ENCODE measurements at places on chromosomes 1 and 21.

DNA sequence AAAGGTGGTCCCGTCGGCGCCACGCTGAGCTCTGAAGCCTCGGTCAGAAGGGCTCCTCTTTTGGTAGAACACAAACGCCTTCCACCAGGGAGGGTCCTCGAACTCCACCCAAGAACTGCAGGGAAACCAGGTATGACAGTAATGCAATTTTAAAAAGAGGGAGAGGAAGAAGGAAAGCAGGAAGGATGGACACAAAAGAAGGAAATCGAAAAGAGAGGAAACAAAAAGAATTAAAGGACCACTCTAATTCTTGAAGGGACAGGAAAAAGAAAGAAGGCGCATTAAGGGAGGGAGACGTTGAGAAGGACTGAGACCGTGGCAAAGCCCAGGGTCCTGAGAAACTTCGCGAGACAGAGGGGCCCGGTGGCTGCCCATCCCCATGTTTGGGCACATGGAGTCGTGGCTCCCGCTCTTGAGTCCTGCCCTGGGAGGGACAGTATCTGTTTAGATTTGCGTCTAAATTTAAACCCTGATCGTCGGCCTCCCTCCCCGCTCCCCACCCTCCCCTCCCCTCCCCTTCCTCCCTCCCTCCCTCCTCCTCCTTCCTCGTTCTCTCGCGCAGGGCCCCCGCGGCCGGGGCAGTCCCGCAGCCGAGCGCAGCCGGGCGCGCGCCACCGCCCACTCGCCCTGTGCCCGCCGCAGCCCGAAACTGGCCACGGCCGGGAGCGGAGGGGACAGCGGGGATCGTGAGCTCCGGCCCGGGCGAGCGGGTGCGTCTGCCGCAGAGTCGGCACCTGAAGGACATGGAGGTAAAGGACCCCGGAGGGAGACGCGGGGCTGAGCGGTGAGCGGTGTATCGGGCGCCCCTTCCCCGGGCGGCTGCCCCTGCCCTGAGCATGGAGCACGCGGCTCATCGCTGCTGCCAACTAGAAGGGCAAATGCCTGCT lies at the start of gene RCSD1:
RCSD1 (plus strand) TSS at position 552 of the 887 bp plus-strand sequence; CDS start at position 744, 192 bp downstream.
- DNase-seq, result no peak
- H3K4me1 ChIP-seq, result peaks cover 35% of the 10 kb centered on the region
- peak within 1 kb of the TSS; percentile 73 for H3K4me3 ChIP-seq
- H3K36me3 ChIP-seq, result no peaks in the 10 kb centered on the region

GRCh38 chr1:235160383-235160956 lies 580 bp downstream of the RBM34 start:
- peak overlapping the region; percentile 88 for H3K27ac ChIP-seq
- no peaks in the 10 kb centered on the region for H3K27me3 ChIP-seq
- peak overlapping the region; percentile 63 for H3K4me3 ChIP-seq

- H3K36me3 ChIP-seq, result no peaks in the 10 kb centered on the region
- no peaks in the 10 kb centered on the region for H3K4me1 ChIP-seq
- H3K27me3 ChIP-seq, result no peaks in the 10 kb centered on the region
- no peak overlapping the region for H3K27ac ChIP-seq
- no peak overlapping the region for H3K4me3 ChIP-seq
Measured at GRCh38 chr1:85216697-85217096, 15.9 kb upstream of the SYDE2 start.

- H3K27ac ChIP-seq, result peak overlapping the region; percentile 95
- no peaks in the 10 kb centered on the region for H3K27me3 ChIP-seq
- peaks cover 24% of the 10 kb centered on the region for H3K36me3 ChIP-seq
- DNase-seq, result peak; percentile 91
- H3K4me1 ChIP-seq, result peaks cover 32% of the 10 kb centered on the region
Measured at GRCh38 chr1:67686267-67687197, 1.5 kb downstream of the GADD45A start.

DNA sequence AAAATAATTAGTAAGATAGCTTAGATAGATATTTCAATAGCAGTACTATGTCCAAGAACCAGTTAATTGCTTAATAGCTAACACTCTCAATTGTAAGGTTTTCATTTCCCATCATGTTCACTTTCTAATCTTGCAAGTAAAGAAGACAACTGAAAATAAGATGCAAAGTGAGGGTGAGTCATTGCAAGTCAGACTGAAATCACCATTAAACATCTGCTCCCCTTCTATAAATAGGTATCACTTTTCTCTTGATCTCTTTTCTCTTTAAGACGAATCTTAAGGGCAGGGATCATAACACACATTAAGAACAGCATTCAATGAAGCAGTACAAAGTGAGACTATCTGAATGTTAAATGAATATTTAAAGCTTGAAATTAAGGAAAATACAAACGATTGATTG lies 40.4 kb downstream of the UBR4 start:
- H3K4me1 ChIP-seq, result no peaks in the 10 kb centered on the region
- no peak overlapping the region for H3K4me3 ChIP-seq
- no peaks in the 10 kb centered on the region for H3K27me3 ChIP-seq
- peaks cover 100% of the 10 kb centered on the region for H3K36me3 ChIP-seq
- no peak for DNase-seq

- no peaks in the 10 kb centered on the region for H3K36me3 ChIP-seq
- DNase-seq, result no peak
- peak overlapping the region; percentile 42 for H3K4me3 ChIP-seq
Measured at GRCh38 chr1:59315529-59316463, 18.9 kb downstream of the FGGY start.

GRCh38 chr1:153567621-153568366 lies 2.1 kb upstream of the S100A2 start:
- H3K36me3 ChIP-seq, result no peaks in the 10 kb centered on the region
- H3K27me3 ChIP-seq, result no peaks in the 10 kb centered on the region
- peak overlapping the region; percentile 48 for H3K4me3 ChIP-seq

DNA sequence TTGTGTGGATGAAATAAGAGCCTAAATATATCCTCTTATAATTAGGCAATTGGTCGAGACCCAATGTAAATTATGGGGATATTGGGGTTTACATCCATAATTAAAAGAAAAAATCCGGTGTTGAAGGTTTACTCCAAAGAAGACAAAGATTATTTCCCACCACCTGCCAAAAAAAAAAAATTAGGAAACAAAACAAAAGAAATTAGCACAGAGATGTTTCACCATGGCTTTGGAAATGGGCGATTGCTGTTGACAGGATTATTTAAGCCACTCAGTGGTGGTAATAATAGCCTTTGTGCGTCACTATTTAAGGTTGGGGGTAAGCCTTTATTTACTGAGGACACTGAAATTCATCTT lies 585 bp upstream of the GLRX2 start:
- H3K36me3 ChIP-seq, result no peaks in the 10 kb centered on the region
- no peaks in the 10 kb centered on the region for H3K27me3 ChIP-seq
- peak overlapping the region; percentile 75 for H3K4me3 ChIP-seq

DNA sequence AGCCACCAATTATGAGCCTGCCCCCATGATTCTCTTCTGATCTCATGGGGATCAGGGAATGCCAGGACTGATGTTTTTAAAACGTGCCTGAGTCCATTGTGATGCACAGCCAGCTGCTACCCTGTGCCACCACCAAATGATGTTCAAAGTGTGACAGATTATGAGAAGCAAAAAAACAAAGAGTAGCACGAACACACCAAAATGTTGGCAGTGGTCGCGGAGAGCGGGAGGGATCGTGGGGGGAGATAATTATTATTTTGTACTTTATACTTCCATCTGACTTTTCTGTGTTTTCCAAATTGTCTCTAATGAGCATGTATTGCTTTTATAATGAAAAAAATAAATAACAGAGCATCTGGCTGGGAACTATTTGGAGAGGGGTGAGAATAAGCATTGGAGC lies 50.5 kb downstream of the EPHB2 start:
- no peaks in the 10 kb centered on the region for H3K4me1 ChIP-seq
- no peaks in the 10 kb centered on the region for H3K27me3 ChIP-seq
- no peak overlapping the region for H3K27ac ChIP-seq

- H3K4me3 ChIP-seq, result no peak overlapping the region
- no peak for DNase-seq
- H3K27me3 ChIP-seq, result peaks cover 25% of the 10 kb centered on the region
- no peaks in the 10 kb centered on the region for H3K36me3 ChIP-seq
Measured at GRCh38 chr1:19877181-19877750, 4.9 kb upstream of the OTUD3 start.

- no peak for DNase-seq
- H3K36me3 ChIP-seq, result no peaks in the 10 kb centered on the region
- no peaks in the 10 kb centered on the region for H3K27me3 ChIP-seq
Measured at GRCh38 chr1:119981496-119981895, 85.2 kb upstream of the ADAM30 start.

DNA sequence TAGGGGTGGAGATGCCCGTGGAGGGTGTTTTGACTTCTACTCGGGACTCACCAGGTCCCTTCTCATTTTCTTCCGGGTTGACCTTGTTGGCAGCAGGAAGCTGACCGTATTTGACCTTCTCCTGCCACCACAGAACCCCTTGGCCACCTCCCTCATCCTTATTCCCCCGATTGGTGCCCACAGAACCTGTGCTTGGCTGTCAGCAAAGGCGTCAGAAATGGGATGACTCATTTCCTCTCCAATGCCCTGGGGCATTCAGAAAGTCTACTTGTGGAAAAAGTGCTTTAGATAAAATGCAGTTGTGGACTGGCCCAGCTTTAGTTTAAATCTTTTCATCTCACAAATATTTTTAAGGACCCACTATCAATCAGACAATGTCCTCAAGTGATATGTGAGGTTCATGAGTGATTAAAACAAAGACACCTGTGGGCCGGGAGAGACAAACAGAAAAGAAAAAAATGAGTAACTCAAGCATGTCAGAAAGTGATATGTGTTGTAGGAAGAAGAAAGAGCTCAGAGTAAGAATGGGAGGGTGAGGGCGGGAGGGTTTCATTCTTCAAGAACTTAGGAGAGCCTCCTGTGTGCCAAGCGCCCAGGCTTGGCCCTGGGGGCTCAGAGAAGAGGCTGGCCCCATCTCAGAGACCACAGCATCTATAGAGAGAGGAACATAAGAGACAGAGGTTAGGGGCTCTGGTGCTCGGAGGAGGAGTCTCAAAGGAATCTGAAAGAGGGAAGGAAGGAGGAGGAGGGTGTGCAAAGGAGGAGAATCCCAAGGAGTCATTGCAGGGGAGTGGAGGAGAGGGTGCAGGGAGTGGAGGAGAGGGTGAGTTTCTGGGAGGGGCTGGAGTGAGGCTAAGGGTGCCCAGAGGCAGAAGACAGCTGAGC lies 221.6 kb upstream of the VAMP3 start:
- H3K27ac ChIP-seq, result peak overlapping the region; percentile 26
- no peaks in the 10 kb centered on the region for H3K36me3 ChIP-seq
- no peak for DNase-seq
- H3K4me1 ChIP-seq, result peaks cover 4% of the 10 kb centered on the region
- H3K4me3 ChIP-seq, result no peak overlapping the region

GRCh38 chr1:4743978-4744750 lies 89.8 kb downstream of the AJAP1 start:
- no peak overlapping the region for H3K27ac ChIP-seq
- H3K36me3 ChIP-seq, result no peaks in the 10 kb centered on the region
- no peaks in the 10 kb centered on the region for H3K4me1 ChIP-seq
- DNase-seq, result no peak

DNA sequence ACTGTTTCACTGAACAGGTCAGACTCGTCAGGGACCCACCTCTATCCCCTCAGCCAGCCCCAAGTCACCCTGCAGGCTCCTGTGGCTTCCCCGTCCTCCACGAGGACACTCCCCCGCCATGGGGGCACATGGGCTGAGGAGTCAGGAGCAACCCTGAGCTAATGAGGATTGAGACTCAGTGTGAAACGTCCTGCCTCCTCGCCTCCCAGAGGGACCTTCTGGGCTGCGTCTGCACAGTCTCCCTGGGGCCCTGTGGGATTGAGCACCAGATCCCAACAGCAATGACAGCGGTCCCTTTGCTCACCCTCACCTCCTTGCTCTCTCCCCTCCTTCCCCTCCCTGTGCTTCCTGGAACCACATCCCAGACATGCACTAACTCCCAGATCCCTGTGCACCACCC lies 18.9 kb upstream of the SLC25A33 start:
- H3K4me3 ChIP-seq, result no peak overlapping the region
- H3K36me3 ChIP-seq, result no peaks in the 10 kb centered on the region
